ENCODE measurements at places on chromosomes 5 and 9.
A peak's percentile ranks its signal among the peaks of the same experiment; 100 is the strongest.

GRCh38 chr9:99150451-99151171 is 45.7 kb downstream of the TGFBR1 start:
- no peak for DNase-seq

DNA sequence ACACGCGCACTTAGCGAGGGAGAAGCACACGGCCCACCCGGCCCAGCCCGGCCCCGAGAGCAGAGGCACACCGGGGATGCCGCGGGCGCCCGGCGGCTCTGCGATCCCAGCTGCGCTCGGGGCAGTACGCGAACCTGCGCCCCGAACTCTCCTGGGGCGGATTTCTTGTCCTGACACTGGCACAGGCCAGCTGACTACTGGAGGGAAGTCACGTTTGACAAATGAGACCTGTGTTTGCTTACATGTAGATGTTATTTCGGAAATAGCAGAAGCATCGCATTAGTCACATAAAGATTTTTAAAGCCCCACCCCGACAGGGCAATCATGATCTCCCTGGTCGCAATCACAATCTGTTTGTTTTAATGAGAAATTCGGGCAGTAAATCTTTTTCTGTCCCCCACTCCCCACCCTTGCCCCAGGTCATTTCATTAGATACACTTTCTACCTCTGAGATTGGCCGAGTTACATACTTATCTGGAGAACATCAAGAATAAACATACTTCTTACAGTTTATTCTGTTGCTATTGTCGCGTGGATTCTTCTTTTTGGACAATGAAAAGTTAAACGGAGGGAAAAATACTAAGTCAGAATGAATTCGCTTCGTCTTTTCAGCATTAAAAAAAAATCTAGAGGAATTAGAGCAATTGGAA is 518.9 kb downstream of the CTNND2 start:
- no peak for DNase-seq

DNA sequence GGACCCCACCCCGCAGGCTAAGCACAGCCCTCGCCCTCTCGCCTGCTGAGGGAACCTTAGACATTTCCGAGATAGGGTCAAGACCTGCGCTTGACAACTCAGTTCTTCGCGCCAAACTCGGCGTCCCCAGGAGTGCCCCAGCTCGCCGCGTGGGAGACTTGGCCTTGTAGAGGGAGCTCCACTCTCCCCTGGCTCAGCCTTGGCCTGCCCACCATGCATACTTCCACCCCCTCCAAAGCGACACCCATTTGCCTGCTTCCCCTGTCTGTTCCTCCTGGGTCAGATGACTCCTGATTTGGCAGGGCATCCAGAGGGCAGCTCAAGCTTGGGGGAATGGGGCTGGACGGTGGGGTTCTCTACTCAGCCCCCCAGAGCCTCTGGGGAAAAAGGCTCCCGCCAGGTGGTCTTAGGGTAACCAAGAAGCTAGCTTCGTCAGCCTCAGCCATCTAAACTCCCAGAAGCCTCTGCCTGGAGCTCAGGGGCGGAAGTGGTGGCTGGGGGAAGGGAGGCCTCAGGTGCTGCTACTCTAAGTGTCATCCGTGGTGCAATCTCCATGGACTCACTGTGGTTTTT is 560 bp downstream of the DOCK2 start:
- DNase-seq, result no peak

- DNase-seq, result no peak
Observed at GRCh38 chr9:99720455-99721050, 101.1 kb upstream of the NR4A3 start.

DNA sequence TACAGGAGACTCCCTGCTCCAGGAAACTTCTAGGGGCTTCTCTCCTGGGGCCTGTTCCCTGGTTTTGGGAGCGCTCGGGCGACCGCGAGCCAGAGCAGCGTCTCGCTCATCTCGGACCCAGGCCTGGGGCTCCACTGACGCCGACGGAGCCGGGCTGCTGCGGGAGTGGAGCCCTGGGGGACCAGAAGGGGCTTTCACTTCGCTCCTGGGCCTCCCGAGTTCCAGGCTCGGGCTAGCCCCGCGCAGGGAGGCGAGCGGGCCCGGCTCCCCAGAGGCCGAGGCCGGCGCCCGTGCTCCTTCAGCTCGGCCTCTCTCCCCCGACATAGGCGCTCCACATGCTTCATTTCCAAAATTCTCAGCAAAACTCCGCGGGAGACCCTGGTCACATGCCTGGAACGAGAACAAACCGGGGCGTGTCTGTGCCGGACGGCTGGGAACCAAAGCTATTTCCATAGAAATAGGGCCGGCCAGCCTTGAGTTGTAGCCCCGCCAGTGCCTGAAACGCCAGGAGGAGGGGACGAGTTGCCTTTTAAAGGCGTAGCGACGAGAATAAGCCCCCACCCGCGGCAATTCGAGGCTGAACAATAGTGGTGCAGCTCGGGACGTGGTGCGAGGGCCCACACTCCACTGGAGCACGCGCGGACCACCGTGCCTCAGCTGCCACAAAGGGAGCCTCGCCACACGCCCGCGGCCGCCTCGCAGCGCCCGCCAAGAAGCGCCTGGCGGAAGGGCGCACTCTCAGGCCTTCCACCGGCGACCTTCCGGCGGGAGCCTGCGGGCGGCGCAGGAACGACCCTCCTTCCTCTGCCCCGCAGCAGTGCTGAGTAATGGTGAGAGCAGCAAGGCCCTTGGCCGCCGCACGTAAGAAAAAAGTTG is 1.1 kb upstream of the G3BP1 start:
- DNase-seq, result peak; percentile 61

DNA sequence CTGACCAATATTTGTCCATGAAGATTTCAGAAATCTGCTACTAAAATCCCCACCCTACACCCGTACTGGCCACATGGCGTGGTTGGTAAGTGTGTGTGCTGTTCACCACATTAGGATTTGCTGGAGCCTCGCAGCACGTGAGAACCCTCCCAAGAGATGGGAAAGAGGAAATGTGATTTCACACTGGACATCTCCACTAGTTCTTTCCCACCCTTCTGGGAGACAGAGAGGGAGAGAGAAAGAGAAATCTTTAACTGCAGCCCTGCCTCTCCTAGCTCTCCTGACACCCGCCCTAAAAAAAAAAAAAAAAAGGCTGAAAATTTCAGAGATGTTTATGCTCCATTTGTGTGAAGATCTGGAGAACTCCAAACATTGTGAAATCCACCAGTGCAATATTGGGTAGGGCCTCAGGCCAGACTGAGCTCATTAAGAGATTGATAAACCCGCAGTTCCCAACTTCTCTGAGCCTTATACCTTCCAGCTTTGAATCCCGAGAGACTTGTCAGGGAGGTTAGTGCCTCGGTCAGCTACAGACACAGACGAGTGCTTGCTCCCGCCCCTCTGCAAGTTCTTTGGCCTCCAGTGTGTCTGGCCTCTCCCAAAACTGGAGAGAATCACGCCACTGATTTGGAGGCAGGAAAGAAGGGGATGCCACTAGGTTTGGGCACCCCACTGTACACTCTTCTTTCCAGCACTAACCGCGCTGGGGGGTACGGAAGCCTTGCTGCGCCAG is 1.9 kb downstream of the SPRY4 start:
- DNase-seq, result no peak

- no peak for DNase-seq
Observed at GRCh38 chr9:131620764-131621520, 75.6 kb downstream of the PRRT1B start.

DNA sequence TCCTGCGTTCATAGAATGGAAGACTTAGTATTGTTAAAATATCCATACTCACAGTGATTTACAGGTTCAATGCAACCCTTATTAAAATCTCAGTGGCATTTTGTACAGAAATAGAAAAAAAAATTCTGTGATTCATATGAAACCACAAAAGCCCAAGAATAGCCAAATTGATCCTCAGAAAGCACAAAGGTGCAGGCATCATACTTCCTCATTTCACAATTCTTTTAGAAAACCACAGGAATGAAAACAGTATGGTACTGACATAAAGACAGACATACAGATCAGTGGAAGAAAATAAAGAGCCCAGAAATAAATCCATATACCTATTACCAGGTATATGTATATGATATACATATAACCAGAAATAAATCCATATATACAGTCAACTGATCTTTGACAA is 86.8 kb upstream of the MEGF10 start:
- no peak for DNase-seq

DNA sequence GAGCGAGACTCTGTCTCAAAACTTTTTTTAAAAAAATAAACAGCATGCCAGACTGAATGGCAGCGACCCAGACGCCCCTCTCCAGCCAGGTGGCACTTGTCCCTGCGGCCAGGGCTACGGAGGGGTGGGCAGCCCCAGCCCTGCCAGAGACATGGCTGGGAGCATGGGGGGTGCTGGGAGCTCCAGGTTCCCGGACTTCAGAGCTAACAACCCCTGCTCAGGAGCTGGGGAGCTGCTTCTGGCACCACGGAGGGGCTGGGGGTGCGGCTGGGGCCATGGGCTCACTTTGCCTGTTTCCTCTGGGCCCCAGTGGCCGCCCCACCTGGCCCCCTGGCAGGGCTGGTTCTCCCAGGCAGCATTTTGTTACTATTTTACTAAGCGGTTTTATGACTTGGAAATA is 49.9 kb downstream of the SLC12A7 start:
- no peak for DNase-seq

DNA sequence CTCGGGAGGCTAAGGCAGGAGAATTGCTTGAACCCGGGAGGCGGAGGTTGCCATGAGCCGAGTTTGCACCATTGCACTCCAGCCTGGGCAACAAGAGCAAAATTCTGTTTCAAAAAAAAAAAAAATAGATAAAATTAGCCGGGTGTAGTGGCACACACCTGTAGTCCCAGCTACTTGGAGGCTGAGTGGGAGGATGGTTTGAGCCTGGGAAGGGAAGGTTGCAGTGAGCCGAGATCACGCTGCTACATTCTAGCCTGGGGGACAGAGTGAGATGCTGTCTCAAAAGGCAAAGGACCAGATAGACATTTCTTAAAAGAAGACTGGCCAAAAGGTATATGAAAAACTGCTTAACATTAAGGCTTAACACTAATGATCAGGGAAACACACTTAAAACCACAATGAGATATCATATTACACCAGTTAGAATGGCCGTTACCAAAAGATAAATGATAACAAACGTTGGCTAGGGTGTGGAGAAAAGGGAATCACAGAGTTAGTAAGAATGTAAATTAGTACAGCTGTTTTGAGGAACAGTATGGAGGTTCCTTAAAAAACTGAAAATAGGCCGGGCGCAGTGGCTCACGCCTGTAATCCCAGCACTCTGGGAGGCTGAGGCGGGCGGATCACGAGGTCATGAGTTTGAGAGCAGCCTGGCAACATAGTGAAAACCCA is 10.1 kb upstream of the MARVELD2 start:
- no peak for DNase-seq

- no peak for DNase-seq
Observed at GRCh38 chr5:107878661-107879060, 207.9 kb upstream of the EFNA5 start.

- DNase-seq, result no peak
Observed at GRCh38 chr9:6449645-6450044, 36.6 kb downstream of the UHRF2 start.

All from NCI-H1436 (cell line).